ENCODE measurements at places on chromosomes 13 and 19.

- DNase-seq, result no peak
These were observed 21.7 kb downstream of the RFX2 start for GRCh38 chr19:6088602-6089049.

DNA sequence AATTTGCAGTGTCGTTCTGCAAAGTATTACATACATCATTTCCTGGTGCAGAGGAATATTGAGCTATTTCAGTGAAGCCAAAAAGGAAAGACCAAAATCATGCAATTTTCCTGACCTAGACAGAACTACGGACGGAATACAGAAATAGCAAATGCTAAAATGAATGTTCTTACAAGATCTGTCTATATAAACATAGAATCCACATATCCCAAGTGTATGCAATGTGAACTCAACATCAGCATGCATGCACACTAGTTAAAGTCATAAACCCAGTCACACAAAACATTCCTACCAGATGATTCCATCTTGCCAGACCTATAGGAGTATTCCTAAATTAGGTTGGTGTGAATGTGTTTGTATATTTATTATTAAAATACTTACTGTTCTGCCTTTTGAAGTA, 383.7 kb upstream of the ZNF507 start:
- no peak for DNase-seq

DNA sequence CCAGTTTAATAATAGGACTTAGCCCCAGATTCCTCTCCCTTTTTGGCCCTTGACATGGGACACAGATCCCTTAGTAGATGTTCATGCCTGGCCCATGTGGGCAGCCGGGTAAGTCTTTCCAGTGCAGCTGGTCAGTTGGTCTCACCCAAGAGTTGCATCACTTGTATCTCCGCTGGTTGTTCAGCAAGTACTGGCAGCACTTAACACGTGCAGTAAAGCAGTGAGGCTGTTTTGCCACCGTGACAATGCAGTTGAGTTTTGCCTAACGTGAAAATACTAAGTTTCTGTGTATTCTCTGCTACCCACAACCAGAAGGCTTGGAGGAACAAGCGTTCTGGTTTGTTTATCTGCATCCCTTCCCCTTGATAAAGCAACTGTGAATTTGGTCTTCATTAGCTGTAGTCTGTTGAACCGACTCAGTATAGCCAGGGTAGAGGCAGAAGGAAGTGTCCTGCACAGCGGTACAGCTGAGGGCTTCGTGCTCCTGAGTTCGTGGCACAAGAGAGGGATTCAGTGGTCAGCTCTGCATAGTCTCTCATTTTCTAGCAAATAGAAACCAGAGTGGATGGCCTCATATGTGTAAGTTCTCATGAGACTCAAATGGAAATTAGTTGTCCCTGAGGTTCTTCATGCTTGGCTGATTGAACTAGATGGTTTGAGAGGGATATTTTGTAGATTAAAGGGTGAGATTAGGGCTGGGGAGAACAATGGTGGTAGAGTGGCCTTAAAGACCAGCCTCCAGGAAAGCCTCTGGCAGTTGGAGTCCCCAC, 50.3 kb downstream of the ARHGEF7 start:
- no peak for DNase-seq

DNA sequence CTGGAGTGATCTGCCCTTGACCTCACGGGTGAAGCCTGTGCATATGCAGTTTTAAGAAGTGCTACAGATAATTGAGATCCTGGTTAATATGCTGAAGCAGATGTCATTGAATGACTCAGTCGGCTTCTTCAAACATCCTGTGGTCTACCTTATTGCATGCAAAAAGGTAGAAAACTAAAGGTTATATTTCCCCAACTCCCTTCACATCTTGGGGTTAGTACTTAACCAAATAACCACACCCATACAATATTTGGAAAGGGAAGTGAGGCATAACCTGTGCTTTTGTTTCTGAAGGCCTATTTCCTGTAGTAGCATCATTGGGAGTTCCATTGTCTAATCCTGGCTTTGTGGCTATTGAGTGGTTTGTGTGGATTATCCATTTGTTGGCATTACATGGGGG, 58.3 kb downstream of the RAP2A start:
- DNase-seq, result no peak

Measured in type B pancreatic cell (in vitro differentiated cells).